Thyroid gland (tissue), 4 donors: ENCODE measurements at places on chromosomes 5 and 9.

GRCh38 chr9:117395151-117395650, 19.7 kb downstream of the ASTN2 start:
- DNase-seq: no peak

DNA sequence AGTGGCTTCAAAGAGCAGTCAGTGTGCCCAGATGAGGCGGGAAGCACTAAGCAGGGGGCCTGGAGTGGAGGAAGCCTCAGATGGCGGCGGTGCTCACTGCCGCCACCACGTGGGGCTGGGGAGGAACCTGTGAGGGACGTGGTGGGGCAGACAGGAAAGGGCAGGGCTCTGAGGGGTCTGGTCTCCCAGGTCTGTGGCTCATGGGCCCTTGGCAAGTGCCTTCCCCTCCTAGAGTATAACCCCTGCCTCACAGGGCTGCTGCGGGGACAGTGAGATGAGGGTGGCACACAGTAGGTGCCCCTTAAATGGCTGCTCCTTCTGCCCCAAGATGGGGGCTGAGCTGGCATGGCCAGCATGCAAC, 26.6 kb downstream of the NR5A1 start:
- no peak for DNase-seq

DNA sequence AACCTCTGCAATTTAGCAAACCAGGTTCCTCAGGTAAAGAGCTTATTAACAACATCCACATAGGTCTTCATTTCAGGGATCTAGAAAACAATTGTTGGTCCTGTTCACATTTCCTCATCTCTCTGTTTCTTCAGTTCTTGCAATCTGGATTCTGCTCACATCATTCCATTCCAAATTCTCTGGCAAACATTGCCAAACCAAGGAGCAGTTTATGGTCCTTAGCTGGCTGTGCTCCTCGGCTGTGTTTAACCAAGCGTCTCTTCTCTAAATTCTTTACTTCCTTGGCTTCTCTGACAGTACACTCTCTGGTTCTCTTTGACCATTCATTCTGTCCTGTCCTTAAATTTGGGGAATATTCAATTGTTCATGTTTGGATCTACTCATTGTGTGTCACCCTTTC, 65.8 kb upstream of the RANBP3L start:
- DNase-seq: peak; percentile 42

GRCh38 chr9:38000332-38000731, 68.7 kb downstream of the SHB start:
- no peak for DNase-seq

DNA sequence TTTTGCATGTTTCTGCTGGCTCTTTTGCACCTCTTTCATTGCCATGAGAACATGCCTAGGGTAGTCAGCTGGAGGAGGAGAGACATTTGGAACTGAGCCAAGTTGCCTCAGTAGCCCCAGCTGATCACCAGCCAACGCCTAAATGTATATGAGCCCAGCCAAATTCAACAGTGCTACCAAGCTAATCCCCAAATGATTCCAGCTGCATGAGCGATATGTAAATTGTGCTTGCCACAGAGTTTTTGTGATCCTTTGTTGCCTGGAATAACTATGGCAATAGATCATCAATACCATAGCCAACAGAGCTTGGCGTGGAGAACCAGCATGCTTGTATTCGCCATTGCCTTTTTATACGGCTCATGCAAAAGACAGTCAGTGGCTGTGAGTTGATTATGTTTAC, 110.5 kb downstream of the PRDM6 start:
- DNase-seq: no peak

DNA sequence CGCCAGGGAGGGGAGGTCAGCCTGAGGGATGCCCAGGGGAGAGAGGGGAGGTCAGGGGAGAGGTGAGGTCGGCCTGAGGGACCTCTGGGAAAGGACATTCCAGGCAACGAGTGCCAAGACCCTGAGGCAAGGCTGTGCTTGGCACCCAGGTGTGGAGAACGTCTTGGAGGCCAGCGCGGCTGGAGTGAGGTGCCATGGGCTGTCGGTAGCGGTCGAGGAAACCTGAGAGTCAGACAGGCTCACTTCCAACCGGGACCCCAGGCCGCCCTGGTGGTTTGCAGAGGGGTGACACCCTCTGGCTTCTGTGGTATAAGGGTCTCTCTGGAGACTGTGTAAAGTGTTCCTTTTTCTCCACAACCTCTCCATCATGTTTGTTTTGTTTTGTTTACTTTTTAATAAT, 82.9 kb downstream of the CACNA1B start:
- no peak for DNase-seq

DNA sequence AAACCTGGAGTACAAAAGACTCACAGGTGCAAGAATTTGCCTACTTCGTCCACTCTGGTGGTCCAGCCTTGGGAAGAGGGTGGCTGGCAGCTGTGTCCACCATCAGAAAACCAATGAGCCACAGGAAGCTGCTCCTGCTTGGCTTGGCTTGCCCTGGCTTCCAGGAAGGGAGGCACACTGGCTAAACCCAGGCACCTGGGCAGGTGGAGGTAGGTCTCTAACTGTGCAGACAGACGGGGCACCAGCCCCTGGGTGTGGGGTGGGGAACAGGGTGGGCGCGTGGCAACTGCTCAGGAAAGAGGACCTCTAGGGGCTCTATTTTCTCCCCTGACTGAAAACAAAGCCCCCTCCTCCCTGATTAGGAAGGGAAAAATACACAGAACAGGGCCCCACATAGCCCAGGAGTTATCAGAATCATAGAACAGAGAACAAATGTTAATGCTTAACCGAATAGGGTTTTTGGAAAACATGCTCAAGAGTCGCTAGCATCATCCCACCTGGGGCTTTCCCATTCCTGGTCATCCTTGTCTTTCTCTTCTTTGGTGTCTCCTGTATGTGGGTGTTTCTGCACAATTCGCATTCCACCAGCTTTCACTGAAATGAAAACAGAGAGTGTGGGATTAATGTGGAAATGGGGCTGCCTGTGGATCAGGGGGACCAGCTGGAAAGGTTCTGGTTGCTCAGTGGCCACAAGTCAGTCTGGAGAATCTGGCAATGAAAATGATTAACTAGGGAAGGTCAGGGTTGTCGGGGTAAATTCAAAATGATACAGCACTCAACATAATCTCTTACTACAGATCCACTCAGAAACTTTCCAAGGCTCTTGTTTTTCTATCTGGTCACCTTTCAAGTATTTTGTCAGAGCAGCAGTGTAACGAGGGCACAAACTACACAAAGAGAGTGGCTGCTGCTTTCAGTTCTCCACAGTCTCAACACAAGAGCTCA, 13.1 kb downstream of the DAP start:
- DNase-seq: no peak

GRCh38 chr9:88043647-88044046, 69.3 kb upstream of the CDK20 start:
- no peak for DNase-seq

DNA sequence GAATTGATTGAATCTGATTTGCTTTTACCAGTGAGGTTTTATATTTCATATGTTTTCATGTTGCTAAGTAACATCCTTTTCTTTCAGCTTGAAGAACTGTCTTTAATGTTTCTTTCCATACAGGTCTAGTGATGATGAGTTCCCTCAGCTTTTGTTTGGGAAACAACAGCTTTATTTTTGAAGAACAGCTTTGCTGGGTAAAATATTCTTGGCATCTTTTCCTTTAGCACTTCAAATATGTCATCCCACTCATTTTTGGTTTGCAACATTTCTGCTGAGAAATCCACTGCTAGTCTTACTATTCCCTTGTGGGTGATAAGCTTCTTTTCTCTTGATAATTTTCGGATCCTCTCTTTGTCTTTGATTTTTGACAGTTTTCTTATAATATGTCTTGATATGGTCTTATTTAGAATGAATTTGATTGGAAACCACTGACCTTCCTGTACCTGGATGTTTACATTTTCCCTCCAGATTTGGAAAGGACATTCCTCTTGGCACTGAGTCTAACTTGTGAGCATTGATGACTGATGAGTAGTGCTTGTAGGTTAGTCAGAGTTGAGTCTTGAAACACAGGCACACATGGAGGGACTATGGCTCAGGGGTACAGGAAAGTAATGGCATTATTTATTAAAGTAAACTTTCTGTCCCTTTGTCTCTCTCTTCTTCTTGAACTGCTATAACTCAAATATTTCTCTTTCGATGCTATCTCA, 220.3 kb downstream of the SPATA31D1 start:
- DNase-seq: no peak

DNA sequence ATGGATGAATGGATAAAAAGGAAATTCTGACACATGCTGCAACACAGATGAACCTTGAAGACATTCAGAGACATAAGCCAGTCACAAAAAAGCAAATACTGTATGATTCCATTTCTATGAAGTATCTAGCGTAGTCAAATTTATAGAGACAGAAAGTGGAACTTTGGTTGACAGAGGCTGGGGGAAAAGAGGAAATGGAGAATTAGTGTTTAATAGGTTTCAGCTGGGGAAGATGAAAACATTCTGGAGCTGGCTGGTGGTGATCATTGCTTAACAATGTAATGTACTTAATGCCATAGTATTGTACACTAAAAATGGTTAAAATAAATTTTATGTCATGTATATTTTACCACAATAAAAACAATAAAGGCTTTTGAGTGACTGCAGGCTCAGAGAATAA, 24.2 kb downstream of the PPIC start:
- DNase-seq: no peak

GRCh38 chr5:159907689-159908590, 8.3 kb upstream of the ADRA1B start:
- no peak for DNase-seq

DNA sequence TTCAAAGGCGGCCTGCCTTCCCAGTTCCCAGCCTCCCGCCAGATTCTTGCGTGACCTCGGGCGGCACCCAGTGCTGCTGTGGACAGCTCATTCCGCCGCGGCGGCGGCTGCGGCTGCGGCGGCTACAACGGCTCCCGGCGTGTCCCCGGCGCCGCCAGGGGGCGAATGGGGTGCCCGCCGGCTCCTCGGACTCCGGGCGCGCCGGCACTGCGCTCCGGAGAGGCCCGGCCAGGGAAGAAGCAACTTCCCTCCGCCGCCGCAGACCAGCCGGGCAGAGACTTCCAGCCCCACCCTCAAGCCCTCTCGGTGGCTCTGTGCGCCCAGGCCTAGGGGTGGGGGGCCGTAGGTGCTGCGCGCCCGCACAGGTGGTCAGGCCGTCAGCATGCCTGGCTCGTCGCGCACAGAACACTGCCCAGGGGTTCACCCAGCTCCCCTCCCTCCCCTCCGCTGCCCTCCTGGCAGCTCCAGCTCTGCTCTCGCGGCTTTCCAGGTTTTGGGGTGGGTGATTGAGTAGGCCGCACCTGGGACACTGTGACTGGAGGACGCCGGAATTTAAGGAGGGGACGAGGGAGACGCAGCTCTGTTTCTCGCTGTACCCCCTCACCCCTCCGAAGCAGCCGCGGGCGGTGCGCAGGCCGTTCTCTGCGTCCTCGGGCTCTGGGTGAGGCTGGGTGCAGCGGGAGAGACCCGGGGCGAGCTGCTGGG, 20.2 kb downstream of the IGIP start:
- peak; percentile 73 for DNase-seq

GRCh38 chr5:66840511-66841013, 244.4 kb downstream of the MAST4 start:
- no peak for DNase-seq

DNA sequence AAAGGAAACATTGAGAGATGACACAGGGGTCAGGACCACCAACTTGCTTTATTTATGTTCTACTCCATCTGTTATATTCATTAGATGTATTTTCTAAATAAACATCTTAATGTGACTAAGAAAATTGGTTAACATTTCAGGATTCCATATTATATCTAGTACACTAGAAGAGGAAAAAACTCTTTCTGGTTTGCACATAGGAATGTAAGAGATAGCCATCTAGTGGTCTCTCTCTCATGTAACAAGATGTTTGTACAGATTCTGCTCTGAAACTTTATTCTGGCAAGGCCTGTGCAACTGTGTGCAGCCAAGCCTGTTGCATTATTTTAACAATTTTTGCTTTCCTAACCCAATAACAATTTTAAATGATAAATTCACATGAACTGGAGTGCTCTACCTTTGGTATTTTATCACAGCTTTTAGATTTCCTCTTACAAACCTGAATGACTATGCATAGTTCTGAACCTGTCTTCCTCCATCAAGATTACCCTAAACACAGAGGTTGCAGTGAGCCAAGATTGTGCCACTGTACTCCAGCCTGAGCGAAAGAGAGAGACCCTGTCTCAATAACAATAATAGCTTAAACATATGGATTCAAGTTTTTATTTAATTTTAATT, 148.2 kb downstream of the GIN1 start:
- no peak for DNase-seq

- peak; percentile 72 for DNase-seq
These were observed 65.5 kb downstream of the INSYN2B start for GRCh38 chr5:169914766-169915165.

GRCh38 chr9:133932181-133932580, 59.9 kb downstream of the VAV2 start:
- DNase-seq: no peak

GRCh38 chr5:83220331-83220730, 143.0 kb downstream of the XRCC4 start:
- DNase-seq: no peak

DNA sequence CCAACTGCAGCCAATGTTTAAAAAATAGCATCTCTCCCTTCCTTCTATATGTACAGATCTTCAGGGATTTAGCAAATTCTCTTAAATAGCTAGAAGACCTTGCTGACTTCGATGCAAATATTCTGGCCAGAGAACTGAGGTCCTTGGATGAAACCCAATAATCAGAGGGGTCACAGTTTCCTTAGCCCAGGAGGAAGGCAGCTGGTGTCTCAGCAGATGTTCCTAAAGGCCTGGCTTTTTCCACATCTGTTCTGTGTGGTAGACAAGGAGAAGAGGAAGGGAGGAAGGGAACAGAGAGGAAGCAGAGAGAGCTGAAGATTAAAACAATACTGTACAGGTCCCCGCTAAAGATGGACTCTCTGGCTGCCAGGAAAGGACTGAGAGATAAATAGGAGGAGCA, 33.1 kb downstream of the BOD1 start:
- no peak for DNase-seq

DNA sequence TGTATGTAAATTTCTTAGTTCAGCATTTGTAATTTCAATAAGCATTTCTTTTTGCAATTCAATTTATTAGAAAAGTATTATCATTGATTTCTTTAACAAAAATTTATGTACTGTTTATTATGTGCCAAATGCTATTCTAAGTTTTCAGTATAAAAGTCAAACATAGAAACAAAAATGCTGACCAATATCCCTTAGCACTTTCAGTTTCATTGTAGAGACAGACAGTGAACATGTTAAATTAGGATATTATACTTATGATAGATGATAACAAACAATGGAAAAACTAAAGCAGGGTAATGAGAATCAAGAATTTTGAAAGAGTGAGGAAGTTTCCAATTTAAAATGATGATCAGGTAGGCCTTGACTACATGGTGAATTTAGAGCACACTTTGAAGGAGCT, 1106.0 kb downstream of the TAF11L14 start:
- DNase-seq: no peak

GRCh38 chr5:134732819-134733218, 5.5 kb upstream of the CAMLG start:
- no peak for DNase-seq

- no peak for DNase-seq
These were observed 61.0 kb downstream of the TNFSF8 start for GRCh38 chr9:114869378-114869777.

GRCh38 chr5:98637557-98637956, 135.9 kb upstream of the RGMB start:
- no peak for DNase-seq

GRCh38 chr9:98805506-98806272, 1.8 kb upstream of the GALNT12 start:
- DNase-seq: no peak

GRCh38 chr5:40991981-40992559, 79.1 kb downstream of the MROH2B start:
- no peak for DNase-seq

GRCh38 chr9:75612754-75613153, 277.7 kb upstream of the PCSK5 start:
- no peak for DNase-seq
